ENCODE measurements at places on chromosomes 1 and 21.
A peak's percentile ranks its signal among the peaks of the same experiment; 100 is the strongest.

GRCh38 chr1:18530587-18531502 is 50.1 kb downstream of the KLHDC7A start:
- peak; percentile 1 for DNase-seq

GRCh38 chr1:235567812-235568503 is 63.7 kb upstream of the B3GALNT2 start:
- DNase-seq: no peak

DNA sequence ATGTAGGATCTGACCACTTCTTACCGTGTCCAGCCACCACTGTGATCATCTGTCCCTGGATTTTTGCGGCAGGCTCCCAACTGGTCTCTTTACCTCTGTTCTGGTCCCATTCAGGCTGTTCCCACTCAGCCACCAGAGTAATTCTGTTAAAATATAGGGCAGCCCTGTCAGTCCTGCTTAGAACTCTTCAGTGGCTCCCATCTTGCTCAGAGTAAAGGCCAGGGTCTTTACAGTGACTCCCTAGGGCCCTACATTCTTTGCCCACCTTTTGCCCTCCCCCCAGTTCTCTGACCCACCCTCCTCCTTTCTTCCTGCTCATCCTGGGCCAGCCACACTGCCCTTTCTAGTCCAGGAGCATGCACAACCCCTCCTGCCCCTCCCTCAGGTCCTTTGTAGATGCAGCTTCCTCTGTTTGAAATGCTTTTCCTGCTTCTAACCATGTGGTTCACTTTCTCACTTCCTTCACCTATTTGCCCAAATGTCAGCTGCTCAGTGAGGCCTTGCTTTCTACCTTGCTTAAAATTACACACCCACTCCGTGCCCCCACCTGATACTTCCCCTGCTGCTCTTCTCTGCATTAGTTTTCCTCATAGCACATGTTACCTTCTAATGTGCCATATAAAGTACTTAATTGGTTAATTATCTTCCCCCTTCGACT is 7.8 kb downstream of the UBIAD1 start:
- DNase-seq: no peak

GRCh38 chr1:81121306-81121705 is 679.4 kb upstream of the ADGRL2 start:
- DNase-seq: no peak

GRCh38 chr1:41919764-41920397 is 1.2 kb upstream of the HIVEP3 start:
- DNase-seq: no peak

All from NCI-H460 (cell line).